M059J (cell line): ENCODE measurements at places on chromosomes 7 and 10.

DNA sequence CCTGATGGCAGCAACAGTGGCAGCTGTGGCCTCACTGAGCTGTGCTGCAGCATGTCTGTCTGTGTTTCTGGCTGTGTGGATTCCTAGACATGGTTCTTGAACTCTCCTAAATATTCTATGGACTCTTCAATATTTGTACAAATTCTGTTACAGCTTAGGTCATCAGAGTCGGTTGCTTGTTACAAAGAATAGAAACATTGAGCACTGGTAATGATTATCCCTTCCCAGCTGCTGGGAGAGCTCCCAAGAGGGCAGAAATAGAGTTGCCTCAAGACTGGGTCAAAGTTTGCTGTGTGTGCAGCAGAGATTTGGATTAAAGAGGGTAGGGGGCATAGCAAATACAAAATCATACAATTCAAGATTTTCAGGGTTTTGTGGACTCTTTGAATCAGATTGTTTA, 337.1 kb upstream of the AKR1E2 start:
- no peak for DNase-seq

DNA sequence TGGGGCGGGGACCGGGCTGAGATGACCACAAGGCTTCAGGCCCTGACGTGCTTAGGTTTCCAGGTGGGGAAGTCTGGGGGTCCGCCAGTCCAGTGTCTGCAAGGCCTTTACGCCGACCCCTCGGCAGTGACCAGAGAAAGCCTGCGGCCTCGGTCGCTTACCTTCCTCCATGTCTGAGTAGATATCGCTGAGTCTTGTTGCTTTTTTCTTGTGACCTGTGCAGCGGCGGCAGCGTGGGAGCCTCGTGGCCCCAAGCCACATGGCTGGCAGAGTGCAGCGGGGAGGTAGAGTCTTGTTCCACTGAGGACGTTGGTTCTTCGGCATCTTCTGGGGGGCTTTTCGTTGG, 329 bp downstream of the NOLC1 start:
- no peak for DNase-seq

- peak; percentile 54 for DNase-seq
These were observed 147.6 kb downstream of the GPR85 start for GRCh38 chr7:112938863-112939573.

GRCh38 chr10:131920151-131920550, 19.3 kb downstream of the PPP2R2D start:
- no peak for DNase-seq

DNA sequence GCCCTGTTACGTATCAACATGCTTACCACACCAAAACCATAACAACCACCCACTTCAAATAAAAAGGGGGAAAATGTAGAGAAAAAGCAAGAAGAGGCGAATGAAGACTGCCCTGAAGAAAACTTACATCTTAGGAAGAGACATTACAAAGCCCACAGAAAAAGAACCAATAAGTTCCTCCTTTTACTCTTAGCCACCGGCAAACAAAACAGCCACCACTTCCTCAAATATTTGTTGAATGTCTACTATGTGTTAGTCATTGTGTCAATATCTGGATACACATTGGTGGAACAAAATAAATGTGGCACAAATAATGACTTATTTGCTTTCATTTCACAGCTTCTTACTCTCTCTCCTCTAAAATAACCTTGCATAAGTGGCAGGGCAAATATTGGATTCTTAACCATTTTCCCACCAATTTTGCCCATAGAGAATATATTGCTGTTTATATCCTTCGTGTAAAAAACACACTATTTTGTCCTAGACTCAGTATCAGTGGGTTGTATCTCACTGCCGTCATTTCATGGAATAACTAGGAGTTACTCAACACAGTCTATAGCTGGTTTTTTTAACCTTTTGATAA, 106.8 kb downstream of the ANK3 start:
- DNase-seq: peak; percentile 81

- DNase-seq: no peak
These were observed 19.4 kb upstream of the NRP1 start for GRCh38 chr10:33353853-33354252.

DNA sequence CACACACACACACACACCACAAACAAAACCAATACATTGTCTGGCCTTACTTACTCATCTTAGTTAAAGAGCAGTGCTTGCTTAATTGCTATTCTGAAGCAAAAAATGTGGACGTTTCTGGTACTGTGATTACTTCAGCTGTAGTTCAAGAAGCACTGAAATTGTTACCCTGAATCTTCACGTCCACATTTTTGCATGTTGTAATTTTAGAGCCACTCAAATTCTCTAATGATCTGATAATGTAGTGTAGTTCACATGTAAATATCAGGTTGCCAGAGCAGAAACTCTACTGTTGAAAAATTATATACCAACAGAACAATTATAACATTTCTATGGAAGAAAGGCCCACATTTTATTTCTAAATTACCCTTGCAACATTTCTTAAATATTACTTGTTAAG, 1451.1 kb downstream of the GATA3 start:
- no peak for DNase-seq

DNA sequence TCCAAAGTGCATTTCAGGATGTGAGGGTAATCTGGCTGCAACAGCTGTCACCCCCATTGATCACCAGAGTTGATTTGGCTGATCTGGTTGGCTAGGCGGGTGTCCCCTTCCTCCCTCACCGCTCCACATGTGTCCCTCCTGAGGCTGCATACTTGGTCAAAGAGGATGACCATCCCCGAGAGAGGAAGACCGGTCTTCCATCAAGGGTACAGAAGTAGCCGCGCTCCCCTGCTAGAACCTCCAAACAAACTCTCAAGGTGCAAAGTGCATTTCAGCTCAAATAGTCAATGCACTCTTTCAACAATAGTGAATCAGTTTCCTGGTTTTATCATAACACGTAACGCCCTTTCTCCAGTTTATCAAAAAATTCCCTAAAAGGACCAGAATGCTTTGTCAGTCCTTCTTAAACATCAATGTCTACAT, 44.6 kb downstream of the CARD11 start:
- DNase-seq: no peak

DNA sequence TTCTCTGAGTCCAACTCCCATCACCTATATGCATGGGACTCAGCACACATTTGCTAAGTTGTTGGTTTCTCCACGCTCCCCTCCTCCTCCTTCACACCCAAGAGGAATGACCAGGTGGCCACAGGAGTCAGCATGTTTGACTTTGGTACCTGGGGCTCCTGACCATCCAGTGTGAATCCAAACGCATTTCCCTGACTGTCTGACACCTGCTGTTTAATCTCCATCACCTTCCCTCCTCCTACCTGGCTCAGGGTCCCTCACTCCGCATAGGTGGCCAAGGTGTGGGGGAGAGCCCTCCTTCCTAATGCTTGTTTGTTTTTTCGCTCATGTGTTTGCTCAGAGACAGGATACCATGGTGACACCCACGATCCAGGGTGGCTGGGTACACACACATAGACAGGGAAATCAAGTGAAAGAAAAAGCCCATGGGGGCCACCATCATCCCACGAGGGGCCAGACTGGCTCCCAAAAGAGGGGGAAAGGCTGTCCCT, 194.9 kb downstream of the KCNMA1 start:
- DNase-seq: no peak

GRCh38 chr10:62022830-62023229, 121.3 kb downstream of the ARID5B start:
- DNase-seq: no peak

GRCh38 chr10:72228318-72228751, 12.3 kb upstream of the ASCC1 start:
- no peak for DNase-seq

- peak; percentile 75 for DNase-seq
These were observed 84.7 kb downstream of the MAPK8 start for GRCh38 chr10:48390933-48391845.

DNA sequence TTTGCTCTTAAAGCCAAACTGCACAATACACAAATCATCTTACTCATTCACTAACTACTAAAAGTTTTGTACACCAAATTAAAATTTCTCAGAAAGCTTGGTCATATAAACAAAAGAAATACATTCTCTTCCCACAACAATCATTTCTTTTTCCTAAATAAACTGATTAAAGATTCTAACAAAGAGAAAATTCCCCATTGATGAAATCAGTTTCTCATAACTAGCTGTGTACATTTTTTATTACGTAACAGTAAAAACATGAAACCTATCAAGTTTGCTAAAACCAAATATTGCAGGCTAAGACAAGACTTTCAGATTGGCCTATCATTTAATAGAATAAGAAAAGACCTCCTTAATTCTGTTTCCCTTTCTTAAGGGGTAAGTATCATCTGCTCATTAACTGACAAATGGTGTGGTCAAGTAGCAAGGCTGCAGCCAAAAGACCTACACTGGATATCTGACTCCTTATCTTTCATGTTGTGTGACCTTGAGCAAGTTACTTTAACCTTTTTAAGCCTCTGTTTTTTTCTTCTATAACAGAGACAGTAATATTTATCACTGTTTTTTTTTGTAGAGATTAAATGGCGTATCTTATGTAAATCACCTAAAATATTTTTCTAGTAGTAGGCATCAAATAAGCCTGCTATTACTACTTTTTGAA, 22.4 kb downstream of the NAMPT start:
- no peak for DNase-seq

DNA sequence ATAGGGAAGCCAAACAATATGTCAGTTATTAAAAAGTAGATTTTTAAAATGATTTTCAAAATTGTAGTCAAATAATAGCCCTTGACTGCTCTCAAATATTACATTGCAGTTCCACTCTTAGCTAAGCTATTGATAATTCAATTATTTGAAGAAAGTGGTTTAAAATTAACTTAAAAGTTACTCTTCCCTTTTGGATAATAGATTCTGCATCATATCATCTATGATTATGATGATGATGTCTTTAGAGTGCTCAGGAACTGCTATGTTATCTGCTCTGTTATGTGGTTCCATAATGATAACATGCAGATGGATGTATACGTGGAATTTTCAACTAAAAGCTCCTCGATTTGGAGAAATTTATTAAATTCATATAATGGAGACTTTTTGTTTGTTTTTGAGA, 110.0 kb downstream of the ADAM22 start:
- DNase-seq: no peak
